CD8-positive, alpha-beta T cell (primary cell): ENCODE measurements at places on chromosomes 12 and 14.

GRCh38 chr14:100323121-100323941 lies at the start of gene SLC25A47:
TSS of gene SLC25A47 (plus strand) at chr14:100323339. CDS start at chr14:100323415, 76 bp downstream.
- DNase-seq: no peak

DNA sequence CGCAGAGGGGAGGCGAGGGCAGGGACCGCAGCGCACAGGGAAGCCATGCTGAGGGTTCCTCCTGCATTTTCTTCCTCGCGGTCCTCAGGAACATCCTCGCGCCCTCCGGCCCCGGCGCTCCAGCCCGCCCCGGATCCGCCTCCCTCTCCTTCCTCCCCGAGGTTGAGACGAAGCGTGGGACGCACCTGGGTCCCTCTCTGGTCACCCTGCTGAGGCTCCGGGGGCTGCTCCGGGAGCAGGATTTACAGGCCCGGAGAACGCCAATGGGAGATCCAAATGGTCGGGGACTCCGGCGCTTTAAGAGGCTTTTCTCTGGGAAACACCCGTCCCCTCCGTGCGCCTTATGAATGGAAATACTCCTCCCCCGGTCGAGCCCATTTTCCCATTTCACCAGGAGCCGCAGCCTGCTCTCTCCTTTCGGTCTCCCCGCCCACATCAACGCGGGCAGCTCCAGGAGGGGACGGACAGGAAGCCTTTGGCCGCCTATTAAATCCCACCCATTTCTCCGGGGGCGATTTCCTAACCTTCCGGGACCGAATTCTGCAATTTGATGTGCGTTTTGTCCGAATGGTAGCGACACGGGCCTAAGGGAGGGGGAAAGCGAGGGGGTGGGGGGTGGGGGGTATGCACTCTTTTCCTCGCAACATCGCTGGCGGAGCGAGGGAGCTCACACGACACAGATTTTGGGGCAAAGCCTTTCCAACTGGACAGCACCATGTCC lies at the start of gene UNC79:
Gene UNC79, plus strand, starts transcription at position 625 of the 721 bp plus-strand sequence. Its CDS starts 91 bp downstream, at position 716.
- DNase-seq: no peak

DNA sequence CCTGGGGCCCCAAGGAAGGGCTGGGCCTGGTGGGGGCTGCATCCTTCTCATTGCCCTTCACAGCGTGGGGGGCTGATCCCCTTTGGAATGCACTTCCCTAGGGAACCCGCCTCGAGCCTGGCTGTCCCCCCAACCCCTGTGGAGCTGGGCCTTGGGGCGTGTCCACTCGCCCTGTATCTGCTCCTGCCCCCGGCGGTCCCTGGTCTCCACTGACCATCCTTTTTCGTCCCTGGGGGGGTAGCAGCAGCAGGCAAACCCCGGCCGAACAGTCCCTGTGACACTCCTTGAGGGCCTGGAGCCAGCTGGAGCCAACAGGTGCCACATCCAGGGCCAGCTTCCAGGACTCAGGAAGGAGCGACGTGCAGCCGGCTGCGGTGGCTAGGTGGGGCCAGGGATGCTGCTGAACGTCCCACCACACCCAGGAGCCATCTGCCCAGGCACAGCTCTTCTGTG lies 9.4 kb upstream of the GPR132 start:
- DNase-seq: no peak

GRCh38 chr12:64993461-64993860 lies 127.6 kb downstream of the WIF1 start:
- DNase-seq: no peak

DNA sequence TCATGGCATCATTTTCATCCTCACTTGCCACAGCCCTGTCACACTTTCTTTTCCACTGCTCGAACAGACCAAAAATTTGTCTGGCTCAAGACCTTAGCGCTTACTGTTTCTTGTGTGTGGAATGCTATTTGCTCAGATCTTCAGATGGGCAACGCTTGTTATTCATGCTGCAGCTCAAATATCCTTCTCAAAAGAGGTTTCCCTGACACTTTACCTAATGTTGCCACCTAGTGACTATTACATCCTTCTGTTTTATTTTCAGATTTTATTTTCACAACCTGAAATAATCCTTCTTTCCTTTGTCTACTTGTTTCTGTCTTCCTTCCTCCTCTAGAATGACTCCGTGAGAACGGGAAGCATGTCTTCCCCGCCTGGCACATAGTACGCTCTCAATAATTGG lies 5.6 kb downstream of the FBXO33 start:
- no peak for DNase-seq

- DNase-seq: no peak
These were observed 11.2 kb downstream of the TTC9 start for GRCh38 chr14:70652871-70653270.

- no peak for DNase-seq
These were observed 561.6 kb downstream of the RERGL start for GRCh38 chr12:17528394-17528793.

DNA sequence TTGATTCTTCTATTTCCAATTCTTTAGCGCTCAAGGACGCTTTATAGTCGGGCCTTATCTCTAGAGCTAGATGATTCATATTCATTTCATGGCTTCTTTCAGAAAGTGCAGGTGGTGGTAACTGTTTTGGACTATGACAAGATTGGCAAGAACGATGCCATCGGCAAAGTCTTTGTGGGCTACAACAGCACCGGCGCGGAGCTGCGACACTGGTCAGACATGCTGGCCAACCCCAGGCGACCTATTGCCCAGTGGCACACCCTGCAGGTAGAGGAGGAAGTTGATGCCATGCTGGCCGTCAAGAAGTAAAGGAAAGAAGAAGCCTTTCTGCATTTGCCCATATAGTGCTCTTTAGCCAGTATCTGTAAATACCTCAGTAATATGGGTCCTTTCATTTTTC lies 241.9 kb downstream of the PAWR start:
- no peak for DNase-seq

DNA sequence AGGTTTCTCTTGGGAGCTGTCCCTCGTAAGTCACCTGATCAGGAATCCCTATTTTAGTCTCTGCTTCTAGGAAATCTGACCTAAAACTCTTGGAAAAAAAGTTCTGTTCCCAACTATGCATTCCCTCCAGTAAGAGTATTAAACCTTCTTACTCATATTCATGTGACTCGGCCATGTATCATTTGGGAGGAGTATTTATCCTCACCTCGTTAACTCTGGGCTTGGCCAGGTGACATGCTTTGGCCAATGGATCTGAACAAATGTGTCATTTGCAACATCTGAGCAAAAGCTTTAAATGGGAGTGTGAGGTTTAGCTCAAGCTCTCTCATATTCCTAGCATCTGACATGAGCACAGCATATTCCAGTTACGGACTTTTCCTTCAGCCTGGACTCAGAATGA lies 226.8 kb downstream of the NUAK1 start:
- no peak for DNase-seq

GRCh38 chr12:131728720-131729119 lies 17.8 kb downstream of the SFSWAP start:
- DNase-seq: no peak

DNA sequence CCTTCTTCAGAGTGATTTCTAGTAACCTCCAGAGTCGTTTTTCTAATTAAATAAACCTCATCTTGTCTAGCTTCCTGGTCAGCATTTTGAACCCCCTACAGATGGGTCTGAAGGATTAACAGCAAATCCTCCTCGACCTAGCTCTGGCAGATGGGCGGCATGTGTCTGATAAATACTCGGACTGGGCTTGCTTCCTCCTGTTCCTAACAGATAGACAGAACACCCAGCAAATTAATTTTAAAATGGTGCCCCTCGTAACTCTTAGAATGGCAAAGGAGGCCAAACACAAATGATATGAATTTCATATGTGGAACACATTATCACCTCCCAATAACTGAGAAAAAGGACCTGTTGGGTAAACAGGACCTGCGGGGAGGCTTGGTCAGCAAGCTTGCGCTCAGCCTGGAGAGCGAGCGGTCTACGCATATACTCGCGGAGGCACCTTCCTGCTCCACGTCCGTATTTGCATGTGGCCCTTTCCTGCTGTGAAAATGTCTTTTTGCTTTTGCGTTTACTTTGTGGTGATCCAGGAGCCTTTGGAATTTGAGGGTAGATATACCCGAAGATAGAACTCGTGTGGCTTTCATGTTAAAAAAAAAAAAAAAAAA lies 79.6 kb downstream of the OTX2 start:
- DNase-seq: no peak
